ENCODE measurements at places on chromosomes 13 and 19. TPM values are rescaled to one million over a fixed set of nuclear protein-coding genes. Genes with fewer than 3 reads are reported as not detected.

IL27RA gene
- 84.9 TPM for total RNA-seq

ARID3A gene
- total RNA-seq = 35.0 TPM

DACT3 gene
- total RNA-seq = 5.7 TPM

ADAMTS10 gene
- 3.2 TPM for total RNA-seq

GRCh38 chr13:71727042-71727441, 140.0 kb downstream of the DACH1 start:
- H3K4me3 ChIP-seq = no peak overlapping the region
- H3K36me3 ChIP-seq = no peaks in the 10 kb centered on the region
- no peak for DNase-seq

GRCh38 chr13:39777021-39777420, 121.6 kb downstream of the COG6 start:
- peaks cover 46% of the 10 kb centered on the region for H3K4me1 ChIP-seq
- H3K4me3 ChIP-seq = peak overlapping the region; percentile 45
- H3K36me3 ChIP-seq = peaks cover 4% of the 10 kb centered on the region
- DNase-seq = no peak

DNA sequence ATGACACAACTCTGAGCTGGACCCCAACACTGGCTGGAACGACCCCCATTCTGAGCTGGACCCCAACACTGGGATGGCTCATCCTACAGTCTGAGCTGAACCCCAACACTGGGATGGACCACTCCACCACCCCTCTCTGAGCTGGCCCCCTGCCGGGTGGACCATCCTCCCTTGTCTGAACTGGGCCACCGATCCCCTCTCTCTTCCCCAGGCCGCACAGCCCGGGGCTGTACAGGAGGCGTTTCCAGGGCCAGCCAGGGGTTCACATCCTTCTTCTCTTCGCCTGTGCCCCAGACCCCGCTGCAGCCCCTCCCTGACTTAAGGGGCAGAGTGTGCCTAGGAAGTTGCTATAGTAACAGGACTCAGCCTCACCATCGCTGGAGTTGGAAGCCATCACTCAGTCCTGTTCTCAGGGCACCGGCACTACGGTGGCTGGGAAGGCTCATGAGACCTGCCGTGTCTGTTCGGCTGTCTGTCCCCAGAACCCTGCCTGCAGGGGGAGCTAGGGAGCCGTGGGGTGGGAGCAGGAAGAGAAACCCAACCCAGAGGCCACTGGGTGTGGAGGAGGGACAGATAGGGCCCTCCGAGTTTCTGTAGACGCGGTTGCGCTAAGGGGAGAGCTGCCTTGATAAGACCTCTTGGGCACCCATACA, 3.7 kb downstream of the PRKACA start:
- peaks cover 34% of the 10 kb centered on the region for H3K4me1 ChIP-seq
- DNase-seq = peak; percentile 31
- H3K27me3 ChIP-seq = peaks cover 2% of the 10 kb centered on the region
- H3K4me3 ChIP-seq = peak overlapping the region; percentile 5
